ENCODE measurements at places on chromosomes 2 and 18.

DNA sequence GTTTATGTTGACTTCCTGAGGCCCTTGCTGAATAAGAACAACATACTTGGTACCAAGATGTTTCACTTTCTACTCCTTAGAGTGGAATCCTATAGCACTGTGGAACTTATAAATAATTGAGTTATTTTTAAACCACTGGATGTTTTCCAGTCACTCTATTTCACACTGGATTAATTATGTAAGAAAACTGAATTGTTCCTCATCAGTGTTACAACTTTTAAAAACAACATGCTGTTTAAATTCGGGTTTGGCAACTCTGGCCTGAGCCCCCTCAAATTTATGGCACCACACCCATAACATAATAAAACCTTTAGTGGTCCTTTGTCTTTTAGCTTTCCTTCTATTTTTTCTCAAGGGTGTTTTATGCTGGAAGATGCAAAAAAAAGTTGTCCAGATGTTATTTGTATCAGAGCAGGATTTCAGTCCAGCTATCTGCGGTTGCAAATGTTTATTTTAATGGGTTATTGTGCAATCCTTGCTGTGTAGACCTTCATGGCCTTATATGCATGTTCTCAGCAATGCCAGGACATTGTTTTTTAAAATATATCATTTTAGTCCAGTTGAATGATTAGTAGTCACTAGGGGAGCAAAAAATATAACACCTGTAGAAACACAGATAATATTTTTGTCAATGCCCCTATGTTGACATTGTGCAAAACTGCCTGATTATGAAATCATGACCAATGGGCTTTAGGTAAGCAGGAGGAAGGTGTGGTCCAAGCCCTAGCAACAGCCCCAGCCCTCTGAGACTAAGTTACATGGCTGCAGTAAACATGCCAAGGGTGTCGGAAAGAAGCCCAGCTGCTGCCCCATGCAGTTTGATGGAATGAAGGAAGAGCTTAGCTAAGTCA is 638.0 kb upstream of the ZEB2 start:
- DNase-seq: no peak

- DNase-seq: no peak
Measured at GRCh38 chr2:17894005-17894404, 15.5 kb downstream of the KCNS3 start.

- DNase-seq: no peak
Measured at GRCh38 chr2:108570416-108570815, 36.1 kb downstream of the LIMS1 start.

GRCh38 chr2:117949806-117950205 is 64.1 kb downstream of the CCDC93 start:
- no peak for DNase-seq

GRCh38 chr2:149456285-149456684 is 125.9 kb downstream of the LYPD6 start:
- DNase-seq: no peak

GRCh38 chr18:295756-296490 is 28.1 kb upstream of the THOC1 start:
- DNase-seq: no peak
